ENCODE measurements at places on chromosomes 4 and X.

DNA sequence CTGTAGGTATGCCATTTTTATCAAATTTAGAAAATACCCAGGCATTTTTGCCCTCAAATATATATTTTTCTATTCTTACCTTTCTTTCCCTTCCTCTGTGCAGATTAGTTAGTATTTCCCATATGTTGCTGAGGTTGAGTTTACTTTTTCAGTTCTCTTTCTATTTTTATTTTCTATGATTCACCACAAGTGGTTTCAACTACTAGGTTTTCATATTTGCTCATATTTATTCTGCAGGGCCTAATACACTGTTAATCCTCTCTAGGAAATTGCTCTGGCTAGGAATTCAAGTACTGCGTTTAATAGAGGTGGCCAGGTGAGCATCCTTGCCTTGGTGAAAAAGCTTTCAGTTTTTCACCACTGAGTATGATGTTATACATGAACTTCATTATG lies 1535.3 kb upstream of the PCDH10 start:
- DNase-seq: no peak

DNA sequence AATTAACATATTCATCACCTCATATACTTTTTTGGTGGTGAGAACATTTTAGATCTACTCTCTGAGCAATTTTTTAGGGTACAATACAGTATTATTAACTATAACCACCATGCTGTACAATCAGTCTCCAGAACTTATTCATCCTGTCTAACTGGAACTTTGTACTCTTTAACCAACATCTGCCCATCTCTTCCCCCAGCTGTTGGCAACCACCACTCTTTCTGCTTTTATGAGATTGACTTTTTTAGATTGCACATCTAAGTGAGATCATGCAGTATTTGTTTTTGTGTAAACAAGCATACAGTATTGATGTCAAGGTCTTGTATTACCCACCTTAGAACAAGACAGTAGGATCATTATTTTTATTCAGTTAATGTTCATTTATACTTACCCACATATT lies 516.8 kb downstream of the RPA4 start:
- DNase-seq: no peak

DNA sequence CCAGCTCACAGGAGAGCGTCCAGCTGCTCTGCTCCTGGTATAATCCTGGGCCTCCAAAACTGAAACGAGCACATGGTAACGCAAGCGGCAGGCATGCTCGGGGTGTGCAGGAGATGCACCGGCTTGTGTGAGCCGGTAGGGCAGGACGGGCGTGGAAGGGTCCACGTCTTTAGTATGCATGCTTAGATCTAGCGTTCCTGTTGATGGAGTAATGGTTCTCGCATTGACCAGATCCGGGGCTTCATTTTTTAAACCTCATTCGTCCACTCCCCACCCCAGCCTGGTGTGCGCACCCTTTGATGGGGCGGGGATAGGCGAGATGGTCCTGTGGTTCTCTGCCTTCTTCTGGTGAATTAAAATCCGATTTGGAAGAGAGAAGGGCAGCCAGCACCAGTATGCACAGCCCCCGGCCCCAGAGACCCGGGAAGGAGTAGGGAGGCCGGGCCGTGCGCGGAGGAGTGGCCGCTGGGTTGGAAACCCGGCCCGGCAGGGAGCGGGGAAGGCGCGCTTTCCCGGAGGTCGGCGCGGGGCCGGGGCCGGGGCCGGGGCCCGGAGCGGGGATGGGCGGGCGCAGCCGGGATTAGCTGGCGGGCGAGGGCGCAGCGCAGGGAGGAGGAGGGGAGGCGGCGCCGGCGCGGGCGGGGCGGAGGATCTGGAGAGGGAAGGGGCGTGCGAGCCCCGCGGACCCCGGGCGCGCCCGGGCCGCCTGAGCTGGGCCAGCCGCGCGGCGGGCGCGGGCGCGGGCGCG lies 39.9 kb downstream of the FAM149A start:
- peak; percentile 6 for DNase-seq

GRCh38 chr4:105148776-105149175 lies 2.1 kb downstream of the TET2 start:
- DNase-seq: no peak

- no peak for DNase-seq
These were observed 160.1 kb downstream of the CBR4 start for GRCh38 chr4:168849997-168850396.

GRCh38 chr4:182893047-182893446 lies 24.1 kb downstream of the DCTD start:
- no peak for DNase-seq

DNA sequence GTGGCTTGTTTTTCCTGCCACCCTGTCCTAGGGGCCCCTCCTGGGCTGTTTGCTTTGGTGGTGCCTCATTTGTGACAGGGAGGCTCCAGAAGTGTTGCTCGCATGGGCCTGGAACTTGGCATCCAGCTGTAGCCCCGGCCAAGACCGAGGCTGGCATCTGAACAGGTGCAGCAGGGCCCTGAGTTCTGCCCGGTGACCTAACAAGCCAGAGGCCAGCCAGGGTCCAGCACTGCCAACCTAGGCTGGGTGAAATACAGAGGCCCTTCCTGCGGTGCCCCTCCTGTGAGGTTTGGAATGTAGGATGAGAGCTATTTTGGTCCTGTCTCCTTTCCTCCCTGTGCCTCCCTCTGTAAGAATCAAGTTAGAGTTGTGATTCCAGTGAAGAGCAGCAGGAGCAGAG lies 58.5 kb downstream of the STARD8 start:
- DNase-seq: no peak

DNA sequence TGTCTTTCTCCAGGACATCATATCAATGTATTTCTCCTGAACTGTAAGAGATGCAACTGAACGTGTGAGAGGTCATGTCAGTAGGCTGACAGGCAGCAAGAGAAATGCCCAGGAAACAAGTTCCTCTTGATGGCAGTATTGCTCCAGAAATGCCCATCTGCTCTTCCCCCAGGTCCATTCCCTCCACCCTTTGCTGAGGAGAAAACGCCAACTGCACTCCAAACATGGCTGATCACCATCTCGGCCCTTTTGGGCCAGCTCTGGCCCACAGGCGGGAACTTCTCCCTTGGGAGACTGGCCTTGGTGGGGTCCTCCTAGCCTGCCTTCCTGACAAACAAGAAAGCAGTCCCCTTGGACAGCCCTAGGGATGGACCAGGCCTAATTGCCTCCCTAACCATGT lies 276.5 kb upstream of the AGTR2 start:
- DNase-seq: no peak

DNA sequence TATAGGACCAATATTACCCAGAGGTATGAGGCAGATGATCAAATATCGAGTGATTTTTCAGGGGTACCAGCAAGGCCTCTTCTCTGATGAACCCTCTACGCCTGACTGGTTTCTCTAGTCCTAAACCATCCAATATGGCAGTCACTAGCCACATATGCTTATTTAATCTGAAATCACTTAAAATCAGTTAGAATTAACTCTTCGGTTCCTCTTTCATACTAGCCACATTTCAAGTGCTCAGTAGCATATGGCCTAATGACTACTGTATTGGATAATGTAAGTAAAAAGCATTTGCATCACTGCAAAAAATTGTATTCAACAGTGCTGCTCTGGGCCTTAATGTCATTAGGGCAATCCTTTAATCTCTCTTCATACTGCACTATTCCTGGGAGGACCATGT lies 4.4 kb upstream of the APBB2 start:
- no peak for DNase-seq

DNA sequence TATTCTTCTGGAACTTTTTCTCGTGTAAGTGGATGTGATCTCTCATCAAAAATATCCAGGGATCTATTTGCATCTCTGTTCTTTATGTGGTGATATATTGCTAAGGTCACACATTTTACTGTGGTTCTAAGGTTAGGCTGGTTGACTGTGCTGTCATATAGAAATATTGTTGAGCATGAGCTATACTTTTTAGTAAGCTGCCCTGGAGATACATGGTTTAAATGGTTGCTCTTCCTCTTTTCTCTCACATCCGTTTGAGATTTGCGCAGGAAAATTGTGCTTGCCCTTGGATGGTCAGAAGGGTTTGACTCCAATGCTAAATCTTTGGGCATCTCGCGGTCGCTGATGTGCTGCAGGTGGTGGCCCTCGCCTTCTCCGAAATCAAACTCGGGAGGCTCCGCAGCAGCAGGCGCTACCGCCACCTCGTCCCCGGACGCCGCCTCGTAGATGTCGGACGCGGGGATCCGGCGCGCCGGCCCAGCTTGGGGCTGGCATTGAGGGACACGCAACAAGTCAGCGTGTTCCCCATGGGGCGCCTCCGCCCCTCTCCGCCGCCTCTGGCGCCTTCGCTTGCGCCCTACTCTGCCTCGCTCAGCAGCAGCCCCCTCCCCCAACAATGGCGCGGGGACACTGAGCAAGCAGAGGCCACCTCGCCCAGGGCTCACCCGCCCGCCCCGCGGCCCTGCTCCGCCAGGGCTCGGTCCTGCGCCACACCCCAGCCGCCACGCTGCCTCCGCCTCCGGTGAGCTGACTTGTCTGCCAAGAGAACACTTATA lies 154.5 kb downstream of the MSN start:
- no peak for DNase-seq

- peak; percentile 52 for DNase-seq
These were observed 231.5 kb downstream of the MAML3 start for GRCh38 chr4:139922406-139923024.

DNA sequence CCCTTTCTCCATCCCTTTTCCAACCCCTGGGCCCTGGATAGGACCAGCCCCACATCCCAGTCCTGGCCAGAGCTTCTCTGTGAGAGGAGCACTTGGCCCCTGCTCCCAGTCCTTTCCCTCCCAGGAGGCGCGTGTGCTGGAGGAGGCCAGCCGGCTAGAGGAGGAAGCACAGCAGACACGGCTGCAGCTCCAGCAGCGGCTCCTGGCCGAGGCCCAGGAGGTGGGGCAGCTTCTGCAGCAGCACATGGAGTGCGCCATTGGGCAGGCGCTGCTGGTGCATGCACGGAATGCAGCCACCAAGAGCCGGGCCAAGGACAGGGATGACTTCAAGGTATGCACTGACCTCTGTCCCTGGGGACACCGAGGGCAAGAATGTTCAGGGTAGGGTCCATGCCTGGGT lies 87.5 kb downstream of the EVC start:
- DNase-seq: no peak

DNA sequence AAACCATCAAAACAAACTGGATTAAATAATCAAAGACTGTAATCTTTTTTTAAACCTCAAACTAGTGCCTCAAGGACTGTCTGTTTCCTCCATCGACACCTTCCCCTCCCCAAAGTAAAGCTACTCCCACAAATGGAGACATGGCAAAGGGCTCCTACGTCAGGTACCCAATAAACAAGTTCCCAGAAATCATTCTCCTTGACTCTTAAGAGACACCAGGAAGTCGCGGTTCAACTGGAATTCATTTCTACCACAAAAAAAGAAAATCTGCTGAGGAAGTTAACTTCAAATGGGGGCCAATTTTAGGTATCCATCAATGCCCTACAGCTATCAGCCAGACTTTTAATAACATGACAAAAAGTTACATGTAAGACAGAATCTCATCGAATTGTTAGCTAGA lies 2.5 kb downstream of the RPS4X start:
- peak; percentile 33 for DNase-seq
